NCI-H1092 treated with DMSO at 0.1 percent for 48 hours (cell line): ENCODE measurements at places on chromosomes 3 and 15.

- no peak for DNase-seq
These were observed 126.5 kb upstream of the MITF start for GRCh38 chr3:69612791-69613190.

DNA sequence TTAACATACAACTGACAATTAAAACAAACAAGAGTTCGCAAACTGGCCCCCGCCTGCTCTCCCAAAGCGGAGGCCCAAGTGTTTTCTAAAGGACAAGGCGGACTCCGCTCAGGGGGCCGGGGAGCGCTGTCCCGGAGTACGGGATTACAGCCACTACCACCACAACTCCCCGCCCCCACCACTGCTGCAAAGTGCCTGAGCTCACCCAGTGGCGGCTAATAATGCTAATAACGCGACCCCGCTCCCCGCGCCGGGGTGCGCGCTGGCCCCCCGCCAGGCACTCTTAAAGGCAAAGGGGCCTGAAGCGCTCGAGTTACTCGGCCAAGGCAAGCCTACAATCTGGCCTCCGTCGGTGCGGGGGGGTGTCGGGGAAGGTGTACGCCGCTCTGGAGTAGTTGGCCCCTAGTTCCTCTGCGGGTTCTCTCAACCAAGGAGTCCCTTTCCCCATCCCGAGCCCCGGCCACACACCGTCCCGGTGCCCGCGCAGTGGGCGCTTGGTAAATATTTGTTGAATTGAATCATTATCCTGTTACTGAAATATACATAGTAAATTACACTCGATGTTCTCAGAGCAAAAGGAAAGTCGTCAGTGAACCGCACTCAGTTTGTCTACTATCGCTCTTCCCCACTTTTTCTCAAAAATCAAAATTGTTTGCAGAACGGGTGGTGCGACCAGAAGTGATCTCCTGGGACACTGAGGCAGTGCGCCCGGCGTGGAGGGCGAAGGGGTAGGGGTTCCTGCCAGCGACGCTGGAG lies 827 bp downstream of the WNT5A start:
- peak; percentile 29 for DNase-seq

- no peak for DNase-seq
These were observed 62.1 kb upstream of the XCR1 start for GRCh38 chr3:46089237-46090011.

GRCh38 chr15:70530906-70531305 lies 232.5 kb downstream of the UACA start:
- no peak for DNase-seq
